Left ventricle myocardium inferior (tissue), 1 donor: ENCODE measurements at places on chromosomes 5 and 9.

GRCh38 chr5:38621840-38622437, 65.5 kb upstream of the LIFR start:
- no peak for DNase-seq

GRCh38 chr5:83724935-83725334, 4.3 kb upstream of the HAPLN1 start:
- DNase-seq = no peak

DNA sequence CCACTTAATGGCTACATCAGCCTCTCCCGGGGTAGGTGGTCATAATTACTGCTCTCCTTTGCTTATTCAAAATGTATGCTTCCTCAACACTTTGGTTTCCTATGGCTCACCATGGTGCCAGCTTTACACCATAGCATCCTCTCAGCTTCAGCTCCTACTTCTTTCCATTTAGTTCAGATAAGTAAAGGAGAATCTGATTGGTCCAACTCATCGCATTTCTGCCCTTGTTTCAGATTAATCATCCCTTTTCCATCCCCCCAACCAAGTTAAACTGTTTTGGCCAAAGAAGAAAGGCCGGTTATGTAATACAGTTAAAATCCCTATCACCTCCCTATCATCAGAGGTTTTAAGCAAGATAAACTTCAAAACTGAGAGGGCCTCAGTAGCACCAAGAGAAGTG, 130.5 kb downstream of the CETN3 start:
- DNase-seq = no peak

- no peak for DNase-seq
Measured at GRCh38 chr5:137279521-137280231, 219.4 kb downstream of the SPOCK1 start.

- DNase-seq = no peak
Measured at GRCh38 chr5:151310932-151311331, 7.4 kb upstream of the SLC36A3 start.
